Ascending aorta (tissue), 2 donors: ENCODE measurements at places on chromosomes 1 and 21.

GRCh38 chr1:46816930-46817329, 18.1 kb downstream of the CYP4B1 start:
- H3K4me3 ChIP-seq, result no peak overlapping the region
- H3K27ac ChIP-seq, result no peak overlapping the region
- H3K27me3 ChIP-seq, result no peaks in the 10 kb centered on the region
- no peak for DNase-seq

DNA sequence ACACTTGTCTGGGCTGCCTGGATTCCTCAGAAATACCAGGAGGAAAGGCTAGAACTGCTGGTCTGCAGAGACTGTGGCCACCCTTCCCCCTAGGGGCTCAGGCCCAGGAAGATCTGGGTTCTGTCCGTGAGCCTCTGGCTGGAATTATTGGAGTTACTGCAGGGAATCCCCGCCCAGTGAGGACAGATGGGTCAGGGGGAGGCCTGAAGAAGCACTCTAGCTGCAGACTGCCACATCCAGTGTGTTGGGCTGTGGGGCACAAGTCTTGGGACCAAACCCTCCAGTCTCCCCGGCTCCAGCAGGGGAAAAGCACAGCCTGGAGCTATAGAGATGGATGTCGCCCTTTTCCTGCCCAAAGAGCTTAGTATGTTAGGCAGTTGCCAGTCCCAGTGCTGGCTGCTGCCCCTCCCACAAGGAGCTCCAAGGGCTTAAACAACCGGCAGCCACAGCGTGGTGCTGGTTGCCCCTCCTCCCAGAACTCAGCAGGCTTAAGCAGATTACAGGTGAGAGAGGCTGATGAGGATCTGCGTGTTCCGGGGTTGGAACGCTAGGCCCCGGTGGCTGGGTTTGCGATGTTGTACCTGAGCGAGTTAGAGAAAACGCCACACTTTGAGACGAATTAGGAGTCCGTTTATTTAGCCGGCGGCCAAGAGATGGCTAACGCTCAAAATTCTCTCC, 255.5 kb upstream of the LRRC7 start:
- no peaks in the 10 kb centered on the region for H3K27me3 ChIP-seq
- no peak overlapping the region for H3K4me3 ChIP-seq
- no peaks in the 10 kb centered on the region for H3K36me3 ChIP-seq
- no peak for DNase-seq
- no peak overlapping the region for H3K27ac ChIP-seq
- H3K4me1 ChIP-seq, result no peaks in the 10 kb centered on the region

- H3K36me3 ChIP-seq, result no peaks in the 10 kb centered on the region
- no peak for DNase-seq
- no peaks in the 10 kb centered on the region for H3K27me3 ChIP-seq
- no peaks in the 10 kb centered on the region for H3K4me1 ChIP-seq
- H3K4me3 ChIP-seq, result no peak overlapping the region
- no peak overlapping the region for H3K27ac ChIP-seq
Observed at GRCh38 chr1:240306673-240307072, 215.0 kb downstream of the FMN2 start.

DNA sequence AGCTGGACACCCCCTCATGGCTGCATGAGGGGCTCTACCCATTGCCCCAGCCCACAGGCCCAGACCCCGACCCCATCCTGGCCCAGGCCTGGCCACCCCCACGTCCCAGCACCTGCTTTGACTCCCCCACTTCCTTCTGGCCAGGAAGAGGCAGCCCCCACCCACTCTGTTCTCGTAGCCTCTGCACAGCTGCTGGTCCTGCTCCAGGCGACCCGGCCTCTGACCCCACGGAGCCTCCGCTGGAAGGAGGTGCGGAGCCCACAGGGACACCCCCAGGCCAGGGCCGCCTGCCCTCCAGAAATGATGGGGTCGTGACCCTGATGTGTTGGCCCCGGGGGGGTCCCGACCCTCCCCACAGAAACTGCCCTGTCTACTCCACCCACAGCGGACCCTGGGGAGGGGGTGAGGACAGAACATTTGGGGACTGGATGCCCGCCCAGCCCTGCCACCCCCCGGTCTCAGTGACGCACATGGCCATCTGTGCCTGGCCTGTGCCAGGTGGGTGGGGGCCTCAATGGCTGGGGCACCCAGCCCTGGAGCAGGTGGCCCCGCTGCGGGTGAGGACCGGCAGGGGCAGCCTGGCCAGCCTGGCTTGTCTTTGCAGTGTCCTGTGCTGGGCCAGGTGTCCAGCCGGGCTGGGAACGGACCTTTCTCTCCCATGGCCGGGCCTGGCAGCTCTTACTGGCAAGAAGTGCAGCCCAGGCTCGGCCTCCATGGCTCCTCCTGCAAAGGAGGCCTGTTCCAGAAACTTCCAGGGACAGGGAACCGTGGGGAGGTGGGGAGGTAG, 78.6 kb downstream of the MORN1 start:
- DNase-seq, result no peak
- no peak overlapping the region for H3K4me3 ChIP-seq
- H3K27me3 ChIP-seq, result no peaks in the 10 kb centered on the region
- peaks cover 23% of the 10 kb centered on the region for H3K36me3 ChIP-seq

DNA sequence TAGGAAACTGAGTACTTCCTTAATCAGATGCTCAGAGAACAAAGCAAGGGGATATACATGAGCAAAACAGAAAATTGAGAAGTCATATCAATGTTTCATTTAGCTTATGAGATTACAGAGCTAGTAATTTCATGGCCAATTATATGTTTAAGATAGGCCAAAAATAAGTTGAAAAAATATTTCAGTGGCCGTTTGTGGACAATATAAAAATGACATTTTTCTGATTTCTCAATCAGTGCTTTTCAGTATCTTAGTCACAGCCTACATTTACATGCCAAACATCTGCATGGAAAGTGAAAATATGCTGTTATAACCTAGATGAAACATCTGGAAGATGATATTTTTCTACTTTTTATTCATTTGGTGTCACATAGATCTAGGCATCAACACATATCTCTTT, 192.5 kb downstream of the HLX start:
- H3K4me3 ChIP-seq, result no peak overlapping the region
- H3K36me3 ChIP-seq, result no peaks in the 10 kb centered on the region
- H3K4me1 ChIP-seq, result no peaks in the 10 kb centered on the region
- no peak overlapping the region for H3K27ac ChIP-seq
- no peaks in the 10 kb centered on the region for H3K27me3 ChIP-seq
- DNase-seq, result no peak

DNA sequence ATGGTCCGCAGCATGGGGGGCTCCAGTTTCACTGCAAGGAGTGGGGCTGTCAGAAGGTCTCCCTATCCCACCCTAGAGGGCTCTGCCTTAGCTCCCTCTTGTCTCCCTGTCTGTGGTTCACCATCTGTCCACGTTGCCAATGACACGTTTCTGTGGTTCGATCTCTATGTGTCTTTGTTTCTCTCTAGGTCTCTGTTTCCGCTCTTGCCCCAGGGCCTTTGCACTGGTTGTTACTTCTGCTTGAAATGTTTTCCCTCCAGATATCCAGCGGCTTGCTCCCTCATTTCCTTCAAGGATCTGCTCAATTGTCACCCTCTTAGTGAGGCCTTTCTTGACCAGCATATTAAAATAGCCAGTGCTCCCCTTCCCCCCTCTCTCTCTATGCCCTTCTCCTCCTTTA, 8.5 kb upstream of the MRPS15 start:
- no peak for DNase-seq
- H3K27me3 ChIP-seq, result no peaks in the 10 kb centered on the region
- H3K4me1 ChIP-seq, result no peaks in the 10 kb centered on the region

GRCh38 chr1:35539824-35540261, 17.4 kb downstream of the KIAA0319L start:
- peaks cover 18% of the 10 kb centered on the region for H3K4me1 ChIP-seq
- no peak overlapping the region for H3K4me3 ChIP-seq
- no peak for DNase-seq
- H3K27ac ChIP-seq, result peak overlapping the region; percentile 70
- H3K36me3 ChIP-seq, result no peaks in the 10 kb centered on the region

DNA sequence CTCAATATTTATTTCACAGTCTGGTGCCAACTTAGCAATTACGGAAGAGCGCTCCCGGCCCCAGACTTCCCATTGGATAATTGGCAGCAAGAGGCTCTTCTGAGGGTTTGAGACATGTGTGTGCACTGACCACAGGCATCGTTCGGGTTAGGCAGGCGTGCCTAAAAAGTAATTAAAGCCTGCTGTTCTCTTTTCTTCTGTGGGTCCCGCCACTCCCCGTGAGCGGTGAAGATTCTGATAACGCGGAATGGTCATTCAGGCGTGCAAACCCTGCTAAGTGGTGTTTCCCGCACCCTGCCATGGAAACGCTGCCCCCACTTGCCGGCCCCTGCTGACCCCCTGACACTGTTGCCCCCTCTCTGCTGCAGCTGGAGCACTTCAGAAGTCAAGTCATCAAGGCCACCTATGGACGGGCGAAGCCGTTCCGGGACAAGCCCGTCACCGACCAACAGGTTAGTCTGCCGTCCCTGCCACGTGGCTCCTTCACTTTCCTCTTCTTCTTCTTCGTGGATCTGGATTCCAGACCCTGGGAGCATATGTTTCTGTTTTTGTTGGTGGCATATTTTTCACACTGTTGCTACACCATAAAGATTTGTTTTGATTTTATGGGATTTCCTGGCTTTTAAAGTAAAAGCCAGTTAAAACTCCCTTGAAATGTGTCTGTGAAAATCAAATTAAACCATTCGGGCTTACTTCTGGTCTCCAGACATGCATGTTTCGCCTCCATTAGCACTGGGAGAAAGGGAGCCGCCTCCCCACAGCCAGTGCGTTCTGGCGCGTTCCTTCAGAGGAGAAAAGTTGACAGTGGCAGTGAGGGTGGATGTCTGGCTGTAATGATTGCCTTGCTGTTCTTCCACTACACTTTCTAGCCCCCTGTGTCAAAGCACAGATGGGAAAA, 79.9 kb downstream of the FHAD1 start:
- no peaks in the 10 kb centered on the region for H3K36me3 ChIP-seq
- no peak for DNase-seq
- H3K27me3 ChIP-seq, result no peaks in the 10 kb centered on the region
- H3K27ac ChIP-seq, result no peak overlapping the region
- H3K4me3 ChIP-seq, result no peak overlapping the region

- H3K4me1 ChIP-seq, result peaks cover 7% of the 10 kb centered on the region
- DNase-seq, result no peak
- H3K27ac ChIP-seq, result peak overlapping the region; percentile 77
- H3K36me3 ChIP-seq, result no peaks in the 10 kb centered on the region
- no peaks in the 10 kb centered on the region for H3K27me3 ChIP-seq
Observed at GRCh38 chr1:64514197-64514765, 44.4 kb downstream of the CACHD1 start.

- DNase-seq, result no peak
- no peaks in the 10 kb centered on the region for H3K4me1 ChIP-seq
- H3K27me3 ChIP-seq, result no peaks in the 10 kb centered on the region
- H3K4me3 ChIP-seq, result no peak overlapping the region
- no peak overlapping the region for H3K27ac ChIP-seq
Observed at GRCh38 chr1:186550832-186551231, 89.9 kb upstream of the PDC start.

DNA sequence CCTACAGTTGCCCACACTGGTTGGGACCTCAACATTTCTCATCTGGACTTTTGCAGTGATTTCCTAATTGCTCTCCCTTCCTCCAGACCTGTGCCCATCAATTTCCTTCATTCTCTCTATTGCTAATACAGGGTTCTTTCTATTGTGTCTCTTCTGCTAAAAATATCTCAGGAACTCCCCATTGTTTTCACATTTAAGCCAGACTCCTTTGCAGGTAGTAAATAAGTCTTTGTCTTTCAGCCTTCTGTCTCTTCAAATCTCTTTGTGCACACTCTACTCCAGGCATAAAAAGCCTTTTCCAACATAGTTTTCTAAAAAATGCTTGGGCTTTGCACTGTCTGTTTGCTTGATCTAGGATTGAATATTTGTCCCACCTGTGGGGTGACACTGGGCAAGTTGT, 340.6 kb downstream of the PAPPA2 start:
- H3K36me3 ChIP-seq, result no peaks in the 10 kb centered on the region
- H3K4me1 ChIP-seq, result no peaks in the 10 kb centered on the region
- no peak overlapping the region for H3K27ac ChIP-seq
- no peak for DNase-seq

DNA sequence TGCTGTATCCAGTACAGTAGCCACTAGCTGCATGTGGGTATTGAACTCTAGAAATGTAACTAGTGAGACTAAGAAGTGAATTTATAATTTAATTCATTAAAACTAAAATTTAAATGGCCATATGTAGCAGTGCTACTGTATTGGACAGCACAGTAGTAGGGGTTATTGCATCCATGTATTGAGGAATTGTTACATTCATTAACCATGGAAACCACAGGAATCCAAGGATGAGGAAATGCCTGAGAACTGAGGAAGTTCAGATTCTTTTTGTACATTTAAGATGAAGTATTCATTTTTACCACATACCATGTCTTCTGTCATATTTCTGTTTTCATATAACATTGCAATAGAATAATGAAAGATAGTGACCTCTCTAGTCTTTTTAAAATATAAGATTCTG, 2.6 kb downstream of the MTF2 start:
- H3K27ac ChIP-seq, result no peak overlapping the region
- no peaks in the 10 kb centered on the region for H3K27me3 ChIP-seq
- peaks cover 16% of the 10 kb centered on the region for H3K4me1 ChIP-seq

- DNase-seq, result no peak
- H3K4me3 ChIP-seq, result no peak overlapping the region
- no peak overlapping the region for H3K27ac ChIP-seq
Observed at GRCh38 chr1:54766726-54767125, 2.4 kb upstream of the PARS2 start.

- H3K4me3 ChIP-seq, result no peak overlapping the region
- no peaks in the 10 kb centered on the region for H3K4me1 ChIP-seq
- H3K36me3 ChIP-seq, result no peaks in the 10 kb centered on the region
- H3K27ac ChIP-seq, result no peak overlapping the region
Observed at GRCh38 chr1:34378968-34379856, 202.5 kb downstream of the C1orf94 start.

GRCh38 chr1:44050261-44050660, 19.0 kb upstream of the SLC6A9 start:
- no peak overlapping the region for H3K27ac ChIP-seq
- no peak overlapping the region for H3K4me3 ChIP-seq
- H3K36me3 ChIP-seq, result no peaks in the 10 kb centered on the region
- no peaks in the 10 kb centered on the region for H3K27me3 ChIP-seq

- no peaks in the 10 kb centered on the region for H3K27me3 ChIP-seq
- DNase-seq, result no peak
- H3K4me1 ChIP-seq, result no peaks in the 10 kb centered on the region
Observed at GRCh38 chr1:18332576-18332975, 148.2 kb upstream of the KLHDC7A start.

GRCh38 chr1:212782422-212783154, 9.0 kb downstream of the NSL1 start:
- H3K36me3 ChIP-seq, result peaks cover 20% of the 10 kb centered on the region
- no peak overlapping the region for H3K27ac ChIP-seq
- no peaks in the 10 kb centered on the region for H3K4me1 ChIP-seq
- no peak overlapping the region for H3K4me3 ChIP-seq
- H3K27me3 ChIP-seq, result no peaks in the 10 kb centered on the region
